Stimulated activated CD4-positive, alpha-beta T cell treated with anti-CD3 and anti-CD28 coated beads, Interleukin-4, amount 100 ng/mL, for 48 hours (primary cell): ENCODE measurements at places on chromosomes 4 and X.

DNA sequence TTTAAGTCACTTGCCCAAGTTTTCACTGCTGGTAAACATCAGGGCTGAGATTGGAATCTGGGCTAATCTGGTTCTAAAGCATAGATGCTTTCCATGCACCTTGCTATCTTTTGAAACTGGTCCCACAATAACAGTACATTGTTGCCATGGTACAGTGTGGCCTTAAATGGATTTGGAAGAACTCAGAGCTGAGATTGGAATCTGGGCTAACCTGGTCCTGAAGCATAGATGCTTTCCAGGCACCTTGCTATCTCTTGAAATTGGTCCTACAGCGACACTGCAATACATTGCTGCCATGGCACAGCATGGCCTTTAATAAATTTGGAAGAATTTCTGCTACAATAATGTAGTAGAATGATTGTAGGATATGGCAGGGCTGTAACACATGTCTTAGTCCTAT lies 28.6 kb downstream of the DAPP1 start:
- DNase-seq: no peak

GRCh38 chr4:99362768-99363167 lies 10.2 kb upstream of the ADH1C start:
- no peak for DNase-seq

- no peak for DNase-seq
Measured at GRCh38 chr4:123599061-123599919, 202.7 kb downstream of the SPRY1 start.

- no peak for DNase-seq
Measured at GRCh38 chr4:5711479-5712184, 631 bp downstream of the EVC start.

DNA sequence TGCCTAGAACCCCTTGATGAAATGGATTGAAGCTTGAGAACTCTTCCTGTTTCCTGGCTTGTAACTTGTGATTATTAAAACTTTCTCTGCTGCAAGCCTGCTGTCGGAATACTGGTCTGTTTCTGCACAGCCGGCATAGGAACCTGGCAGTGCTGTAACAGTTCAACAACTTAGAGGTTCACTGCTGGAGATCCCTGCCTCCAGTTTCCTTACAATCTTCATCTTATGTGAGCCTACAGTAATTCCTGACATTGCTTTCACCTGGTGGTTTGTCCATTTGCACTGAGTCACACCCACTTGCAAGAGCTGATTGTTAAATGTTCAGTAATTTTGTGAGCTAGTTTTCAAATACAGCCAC lies 1.3 kb upstream of the SEPSECS start:
- DNase-seq: no peak

- DNase-seq: no peak
Measured at GRCh38 chr4:168784786-168785461, 225.1 kb downstream of the CBR4 start.

DNA sequence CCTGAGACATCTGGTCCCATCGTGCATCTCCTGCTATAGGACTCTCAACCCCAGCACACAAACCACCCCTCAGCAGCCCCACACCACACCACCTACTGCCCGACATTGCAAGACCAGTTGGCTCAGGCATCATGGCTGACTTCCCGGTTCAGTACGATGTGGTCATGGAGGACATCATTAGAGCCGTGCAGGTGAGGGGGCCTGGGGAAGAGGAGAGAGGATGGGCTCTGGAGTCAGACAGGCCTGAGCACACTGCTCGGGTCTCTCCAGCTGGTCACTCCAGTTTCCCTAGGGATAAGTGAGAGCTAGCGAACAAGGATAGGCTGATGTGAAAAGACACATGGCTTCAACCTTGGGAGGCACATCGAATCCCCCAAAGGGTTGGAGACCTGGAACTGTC lies 17.2 kb downstream of the MAGED2 start:
- DNase-seq: no peak

GRCh38 chr4:72358483-72358882 lies 210.5 kb downstream of the ADAMTS3 start:
- DNase-seq: no peak

DNA sequence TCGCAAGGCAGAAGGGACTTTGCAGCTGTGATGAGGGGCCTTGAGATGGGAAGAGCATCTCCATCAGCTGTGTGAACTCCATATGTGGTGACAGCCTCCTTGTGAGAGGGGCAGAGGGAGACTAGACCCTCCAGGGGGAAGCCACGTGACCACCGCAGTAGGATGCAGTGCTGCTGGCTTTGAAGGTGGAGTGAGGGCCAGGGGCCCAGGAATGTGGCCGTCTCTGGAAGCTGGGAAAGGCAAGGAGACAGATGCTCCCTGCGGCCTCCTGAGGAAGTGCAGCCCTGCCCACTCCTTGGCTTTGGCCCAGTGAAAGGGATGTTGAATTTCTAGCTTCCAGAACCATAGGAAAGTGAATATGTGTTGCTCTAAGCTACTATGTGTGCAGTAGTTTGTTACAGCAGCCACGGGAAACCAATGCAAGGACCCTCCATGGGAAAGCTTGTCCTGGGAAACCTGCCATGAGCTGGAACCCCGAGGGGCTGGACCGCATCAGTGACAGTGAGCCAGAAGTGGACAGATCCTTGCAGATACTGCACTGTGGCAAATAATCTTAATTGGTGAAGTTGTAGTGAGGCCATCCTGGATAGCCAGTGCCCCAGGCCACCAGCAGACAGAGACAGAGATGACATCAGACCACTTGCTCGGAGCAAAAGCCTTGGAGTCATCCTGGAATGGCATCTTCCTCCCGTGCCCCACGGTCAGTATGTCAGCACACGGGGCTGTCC lies 35.4 kb upstream of the SORCS2 start:
- DNase-seq: no peak

DNA sequence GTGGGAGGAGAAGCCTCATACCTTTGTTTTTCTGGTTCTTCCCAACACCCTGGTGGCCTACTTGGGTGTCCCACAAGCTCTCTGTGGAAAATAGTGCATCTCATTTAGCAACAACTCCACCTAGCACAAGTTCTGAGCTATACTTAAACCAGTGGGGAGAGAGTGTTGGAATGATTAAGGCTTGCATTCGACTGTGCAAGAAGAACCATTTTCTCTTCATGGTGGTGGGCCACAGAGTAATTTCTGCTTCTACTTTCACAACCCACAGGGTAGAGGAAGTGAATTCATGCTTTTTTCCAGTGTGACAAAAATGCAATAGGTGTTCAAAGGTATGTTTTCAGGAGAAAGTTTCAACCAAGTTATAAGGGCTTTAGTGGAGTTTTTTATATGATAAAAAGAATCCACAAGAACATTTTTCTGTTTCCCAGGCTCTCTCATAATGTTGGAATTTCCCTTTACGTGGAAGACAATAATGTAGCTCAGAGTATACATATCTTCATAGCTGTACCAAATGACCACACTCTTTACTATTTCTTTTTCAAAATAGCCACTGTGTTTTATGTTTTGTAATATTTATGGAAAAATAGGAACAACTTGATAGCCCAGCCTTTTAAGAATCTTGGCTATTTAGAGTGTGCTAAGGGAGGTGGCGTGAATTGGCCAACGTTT lies 80.3 kb upstream of the HHIP start:
- DNase-seq: no peak

DNA sequence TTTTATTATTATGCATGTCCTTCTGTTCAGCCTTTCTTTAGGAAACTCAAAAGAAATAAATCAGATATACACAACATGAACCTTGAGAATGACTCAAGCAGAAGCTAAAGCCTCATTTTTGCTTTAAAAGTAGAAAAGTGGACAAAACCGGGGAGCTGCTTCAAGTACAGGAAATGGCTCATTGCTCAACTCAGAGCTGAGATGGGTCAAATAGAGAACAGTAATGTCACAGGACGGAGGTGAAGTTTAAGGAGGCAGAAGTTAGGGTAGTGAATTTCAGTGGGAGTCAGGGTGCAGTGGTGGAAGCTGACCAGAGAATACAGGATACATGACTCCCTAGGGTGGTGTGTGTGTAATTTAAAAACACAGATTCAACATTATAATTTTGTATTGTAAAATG lies 22.2 kb downstream of the PHKA2 start:
- no peak for DNase-seq

GRCh38 chr4:163063891-163064290 lies 102.8 kb downstream of the NAF1 start:
- DNase-seq: no peak

- DNase-seq: no peak
Measured at GRCh38 chr4:184348311-184349233, 125.8 kb downstream of the IRF2 start.

GRCh38 chr4:74890341-74890740 lies 42.6 kb upstream of the PARM1 start:
- no peak for DNase-seq

DNA sequence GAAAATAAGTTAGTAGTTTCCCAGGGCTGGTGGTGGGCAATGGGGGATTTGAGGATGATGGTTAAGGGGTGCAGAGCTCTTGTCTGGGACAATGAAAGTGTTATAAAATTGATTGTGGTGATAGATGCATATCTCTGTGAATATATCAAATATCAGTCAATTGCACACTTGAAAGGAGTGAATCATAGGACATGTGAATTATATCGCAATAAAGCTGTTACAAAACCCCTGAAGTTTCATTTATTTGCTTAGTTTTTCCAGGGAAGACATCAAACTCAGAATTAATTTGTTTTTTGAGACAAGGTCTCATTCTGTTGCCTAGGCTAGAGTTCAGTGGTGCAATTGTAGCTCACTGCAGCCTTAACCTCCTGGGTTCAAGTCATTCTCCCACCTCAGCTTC lies 17.9 kb upstream of the YIPF6 start:
- DNase-seq: no peak

DNA sequence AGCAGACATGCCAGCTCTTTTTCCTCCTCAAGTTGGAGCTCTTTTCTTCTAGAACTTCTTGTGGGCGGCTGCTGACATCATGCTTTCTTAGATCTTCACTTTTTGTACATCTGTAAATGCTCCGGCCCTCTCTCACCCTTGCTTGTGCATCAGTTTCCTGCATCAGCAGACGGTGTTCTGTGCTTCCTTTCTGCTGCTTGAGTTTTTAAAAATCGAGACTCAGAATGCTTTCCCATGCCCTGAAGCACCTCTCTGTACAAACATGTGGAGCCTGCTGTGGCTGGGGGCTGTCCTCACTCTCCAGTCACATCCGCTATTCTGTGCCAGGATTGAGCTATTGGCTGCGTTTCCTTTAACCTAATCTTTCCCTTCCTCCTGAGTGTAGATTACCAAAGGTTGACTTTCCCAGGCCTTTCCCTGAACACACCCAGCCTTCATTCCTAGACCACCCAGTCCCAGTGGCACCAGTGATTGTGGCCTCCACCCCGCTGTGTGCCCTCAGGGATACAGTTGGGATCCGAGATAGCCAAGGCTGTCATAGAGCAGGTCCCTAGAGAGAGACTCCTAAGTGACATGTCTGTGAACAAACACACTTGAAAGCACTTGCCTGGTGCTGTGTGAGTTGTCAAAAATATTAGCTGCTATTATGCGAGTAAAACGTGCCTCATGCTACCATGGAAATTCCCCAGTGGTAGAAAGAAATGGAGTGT lies 41.9 kb downstream of the TNIP2 start:
- no peak for DNase-seq

DNA sequence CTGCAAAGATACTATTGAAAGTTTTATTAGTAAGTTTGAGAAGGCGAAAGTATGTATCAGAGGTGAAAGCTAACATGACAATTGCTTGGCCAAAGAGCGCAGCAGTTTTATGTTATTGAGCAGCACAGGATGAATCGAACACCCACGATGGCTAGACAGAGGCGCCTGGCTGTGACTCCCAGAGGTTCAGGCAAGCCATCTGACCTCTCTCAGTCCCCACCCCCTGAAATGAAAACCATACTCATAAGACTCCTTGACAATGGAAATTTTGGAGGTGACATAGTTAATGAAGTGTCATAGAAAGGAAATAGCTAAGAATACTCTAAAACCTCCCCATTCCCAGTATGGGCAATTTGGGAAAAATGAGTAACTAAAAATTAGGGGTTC lies 70.6 kb downstream of the MGST2 start:
- no peak for DNase-seq

DNA sequence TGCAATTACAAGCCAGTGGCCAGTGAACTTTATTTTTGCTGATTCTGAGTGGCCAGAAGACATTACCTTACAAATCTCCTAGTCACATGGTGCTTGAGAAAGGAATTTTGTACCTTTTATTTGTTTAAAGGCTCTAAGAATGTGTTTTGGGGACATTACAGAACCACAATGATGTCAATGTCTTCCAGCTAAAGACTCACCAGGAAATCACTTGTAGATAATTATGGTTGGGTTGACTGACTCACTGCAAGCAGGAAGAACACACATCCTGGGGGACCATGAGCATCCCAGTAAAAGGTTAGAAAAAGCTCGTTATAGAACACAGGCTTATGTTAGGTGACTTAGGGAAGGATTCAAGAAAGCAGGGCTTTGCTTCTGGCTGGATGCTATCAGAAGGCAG lies 119.4 kb upstream of the FAM9B start:
- DNase-seq: no peak
